Stimulated activated CD4-positive, alpha-beta T cell treated with anti-CD3 and anti-CD28 coated beads, Interleukin-1b, Interleukin-23, amount 100 ng/mL, for 48 hours (primary cell): ENCODE measurements at places on chromosomes 16 and 17.

- DNase-seq = no peak
Measured at GRCh38 chr16:56558024-56558747, 6.7 kb upstream of the MT4 start.

DNA sequence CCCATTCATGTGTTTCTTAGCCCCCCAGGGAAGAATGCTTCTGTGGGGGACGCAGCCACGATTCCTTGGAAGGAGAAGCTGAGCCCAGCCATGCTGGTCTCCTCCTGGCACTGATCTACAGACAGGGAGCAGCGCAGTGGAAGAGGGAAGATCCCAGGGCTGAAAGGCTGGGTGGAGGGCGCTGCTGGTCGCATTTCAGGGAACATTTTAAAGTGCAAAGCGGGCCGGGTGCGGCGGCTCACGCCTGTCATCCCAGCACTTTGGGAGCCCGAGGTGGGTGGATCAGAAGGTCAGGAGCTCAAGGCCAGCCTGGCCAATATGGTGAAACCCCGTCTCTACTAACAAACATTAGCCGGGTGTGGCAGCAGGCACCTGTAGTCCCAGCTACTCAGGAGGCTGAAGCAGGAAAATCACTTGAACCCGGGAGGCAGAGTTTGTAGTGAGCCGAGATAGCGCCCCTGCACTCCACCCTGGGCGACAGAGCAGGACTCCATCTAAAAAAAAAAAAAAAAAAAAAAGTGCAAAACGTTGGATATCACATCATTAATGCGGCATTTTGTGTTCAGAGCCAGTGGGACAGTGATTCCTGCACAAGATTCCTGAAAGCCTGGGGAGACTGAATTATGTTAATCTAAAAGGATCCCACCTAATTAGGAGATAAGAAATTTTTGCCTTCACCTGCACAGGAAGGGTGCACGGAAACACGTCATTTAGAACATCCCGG lies 558 bp upstream of the CHMP6 start:
- no peak for DNase-seq

DNA sequence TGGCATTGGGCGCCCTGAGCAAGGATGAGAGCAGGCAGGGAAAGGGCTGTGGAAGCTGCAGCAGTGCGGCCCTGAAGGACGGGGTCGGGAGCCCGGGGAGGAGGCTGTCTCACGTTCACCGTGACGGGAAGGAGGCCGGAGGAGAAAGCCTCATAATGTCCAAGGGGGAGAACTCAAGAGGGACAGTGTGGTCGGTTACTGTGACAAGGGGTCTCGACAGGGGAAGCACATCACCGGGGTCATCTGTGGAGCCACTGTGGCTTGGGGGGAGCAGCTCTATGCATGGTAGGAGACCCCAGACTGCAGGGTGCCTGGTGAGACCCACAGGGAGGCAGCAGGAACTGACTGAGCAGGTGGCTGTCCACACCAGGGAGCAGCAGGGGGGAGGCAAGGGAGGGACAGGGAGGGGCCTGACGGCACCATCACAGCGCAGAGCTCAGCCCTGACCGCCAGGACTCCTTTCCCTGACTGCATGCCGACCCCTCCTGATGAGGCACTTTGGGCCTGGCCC lies 154.6 kb upstream of the CHMP6 start:
- no peak for DNase-seq

DNA sequence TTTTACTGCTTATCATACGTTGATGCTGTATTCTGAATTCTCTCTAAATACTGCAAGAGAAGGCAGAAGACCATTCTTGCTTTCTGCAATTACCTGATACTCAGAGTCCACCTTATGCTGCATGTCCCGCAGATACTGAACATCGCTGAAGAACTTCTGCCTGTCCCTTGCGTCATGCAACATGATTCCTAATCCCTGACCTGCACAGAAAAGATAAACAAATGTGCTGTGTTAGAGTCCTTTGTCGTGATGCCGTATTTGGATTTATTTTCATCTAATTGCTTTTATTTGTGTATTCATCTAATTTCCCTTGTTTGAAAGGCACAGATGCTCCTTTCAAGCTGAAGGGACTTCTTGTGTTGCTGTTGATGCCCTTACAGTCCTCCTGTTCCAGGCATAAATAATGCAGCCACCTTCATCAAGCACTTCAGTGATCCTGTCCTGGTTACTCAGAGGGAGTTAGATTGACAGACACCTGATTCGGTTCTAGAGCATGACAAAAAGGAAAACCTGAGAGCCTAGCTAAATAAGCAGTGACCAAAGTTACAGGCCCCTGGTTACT lies 6.5 kb downstream of the MARCHF10 start:
- no peak for DNase-seq

DNA sequence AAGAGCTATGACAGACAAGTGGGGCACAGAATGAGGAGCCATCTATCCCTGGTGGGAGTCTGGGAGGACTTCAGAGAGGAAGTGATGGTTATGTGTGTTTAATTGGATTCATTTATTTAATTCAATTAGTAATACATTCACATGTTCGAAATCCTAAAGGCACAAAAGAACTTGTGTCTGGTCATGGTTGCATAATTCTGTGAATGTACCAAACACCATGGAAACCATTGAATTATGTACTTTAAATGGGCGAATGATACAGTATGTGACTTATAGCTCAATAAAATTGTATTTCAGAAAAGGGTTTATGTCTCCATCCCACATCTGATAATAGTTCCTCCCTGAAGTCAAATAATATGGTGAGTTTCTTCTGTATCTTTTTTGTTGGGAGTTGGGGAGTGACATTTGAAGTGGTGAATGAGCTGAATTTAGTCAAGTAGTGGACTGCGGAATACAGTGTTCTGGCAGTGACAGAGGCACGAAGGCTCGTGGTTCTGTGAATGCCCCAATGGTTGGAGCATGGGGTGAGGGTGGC lies 19.8 kb upstream of the G6PC1 start:
- DNase-seq = no peak

DNA sequence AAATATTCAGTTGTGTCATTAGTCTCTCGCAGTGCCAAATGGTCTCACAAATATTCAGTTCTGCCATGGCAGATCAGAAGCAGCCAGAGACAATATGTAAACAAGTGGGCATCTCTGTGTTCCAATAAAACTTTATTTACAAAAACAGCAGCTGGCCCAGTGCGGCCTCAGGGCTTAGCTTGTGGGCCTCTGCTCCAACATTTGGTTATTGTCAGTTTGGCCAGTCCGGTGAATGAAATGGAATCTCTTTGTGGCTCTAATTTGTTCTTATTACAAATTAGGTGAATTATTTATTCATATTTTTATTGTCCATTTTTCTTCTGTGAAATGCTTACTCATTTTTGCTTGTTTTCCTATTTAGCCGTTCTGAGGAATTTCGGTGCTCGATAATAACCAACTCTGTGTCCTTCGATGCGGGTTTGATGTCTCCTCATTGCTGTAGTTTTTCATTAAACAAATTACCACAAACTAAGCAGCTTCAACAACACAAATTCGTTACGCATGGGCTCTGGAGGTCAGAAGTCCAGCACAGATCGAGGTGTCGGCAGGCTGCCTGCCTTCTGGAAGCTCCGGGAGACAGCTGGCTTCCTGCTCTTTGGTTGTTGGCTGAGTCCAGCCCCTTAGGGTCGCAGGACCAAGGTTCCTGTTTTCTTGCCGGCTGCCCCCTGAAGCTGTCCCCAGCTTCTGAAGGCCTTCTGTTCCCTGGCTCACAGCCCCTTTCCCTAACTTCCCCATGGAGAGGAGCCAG lies 4.1 kb upstream of the SLC38A10 start:
- DNase-seq = no peak

DNA sequence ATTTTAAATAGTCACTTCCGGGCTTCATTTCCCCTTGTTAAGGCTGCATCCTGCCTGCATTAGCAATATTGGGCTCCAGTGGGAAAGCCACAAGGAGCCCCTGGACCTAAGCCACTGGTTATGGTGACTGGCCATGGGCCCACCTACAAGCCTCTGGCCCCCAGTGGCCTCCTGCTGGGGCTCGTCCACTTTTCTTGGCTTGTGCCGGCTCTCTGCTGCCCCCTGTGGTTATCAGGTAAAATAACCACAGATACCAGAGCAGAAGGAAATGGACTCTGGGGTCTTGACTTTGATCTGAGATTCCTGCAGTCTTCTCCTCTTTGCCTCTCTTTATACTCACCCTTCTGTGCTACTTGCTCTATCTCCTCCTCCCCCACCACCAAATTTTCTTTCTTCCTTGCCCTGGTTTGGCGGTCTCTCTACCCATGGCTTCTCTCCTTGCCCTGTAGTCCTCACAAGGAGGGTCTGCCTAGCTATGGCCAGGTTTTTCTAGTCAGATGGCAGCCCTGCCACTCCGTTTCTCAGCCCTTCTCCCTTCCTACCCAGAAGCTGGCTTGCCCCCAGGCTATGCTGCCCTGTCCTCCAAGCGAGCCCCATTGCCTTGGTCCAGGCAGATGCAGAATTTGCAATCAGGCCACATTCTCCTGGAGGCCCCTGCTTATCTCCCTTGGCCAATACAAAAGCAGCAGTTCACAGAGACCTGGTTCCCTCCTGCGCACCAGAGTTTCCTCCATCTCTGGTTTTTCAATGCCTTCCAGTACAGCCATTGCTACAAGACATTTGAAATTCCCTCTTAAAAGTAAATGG lies 82.9 kb upstream of the RCVRN start:
- DNase-seq = peak; percentile 8

- peak; percentile 15 for DNase-seq
Measured at GRCh38 chr16:46884513-46885293, 541 bp downstream of the GPT2 start.

DNA sequence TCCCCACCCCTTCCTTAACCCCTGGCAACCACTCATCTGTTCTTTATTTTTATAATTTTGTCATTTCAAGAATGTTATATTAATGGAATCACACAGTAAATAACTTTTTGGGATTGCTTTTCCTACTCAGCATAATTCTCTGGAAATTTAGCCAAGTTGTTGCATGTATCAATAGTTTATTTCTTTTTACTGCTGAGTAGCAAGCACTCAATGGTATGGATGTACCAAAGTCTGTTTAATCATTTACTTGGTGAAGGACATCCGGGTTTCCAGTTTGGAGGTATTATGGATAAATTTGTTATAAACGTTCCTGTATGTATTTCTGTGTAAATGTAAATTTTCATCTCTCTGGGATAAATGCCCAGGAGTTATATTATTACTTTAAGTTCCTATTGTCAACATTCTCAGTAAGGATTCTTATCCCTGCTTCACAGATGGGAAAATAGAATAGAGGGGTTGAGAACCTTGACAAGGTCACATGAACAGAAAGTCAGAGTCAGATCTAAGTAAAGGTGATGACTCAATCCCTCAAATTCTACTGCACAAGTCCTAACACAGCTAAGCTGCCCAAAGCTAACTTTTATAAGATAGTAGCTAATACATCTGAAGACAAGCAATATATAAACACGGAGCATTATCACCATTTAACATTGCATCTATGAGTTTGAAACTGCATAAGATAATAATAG lies 62.4 kb upstream of the MTMR4 start:
- no peak for DNase-seq

DNA sequence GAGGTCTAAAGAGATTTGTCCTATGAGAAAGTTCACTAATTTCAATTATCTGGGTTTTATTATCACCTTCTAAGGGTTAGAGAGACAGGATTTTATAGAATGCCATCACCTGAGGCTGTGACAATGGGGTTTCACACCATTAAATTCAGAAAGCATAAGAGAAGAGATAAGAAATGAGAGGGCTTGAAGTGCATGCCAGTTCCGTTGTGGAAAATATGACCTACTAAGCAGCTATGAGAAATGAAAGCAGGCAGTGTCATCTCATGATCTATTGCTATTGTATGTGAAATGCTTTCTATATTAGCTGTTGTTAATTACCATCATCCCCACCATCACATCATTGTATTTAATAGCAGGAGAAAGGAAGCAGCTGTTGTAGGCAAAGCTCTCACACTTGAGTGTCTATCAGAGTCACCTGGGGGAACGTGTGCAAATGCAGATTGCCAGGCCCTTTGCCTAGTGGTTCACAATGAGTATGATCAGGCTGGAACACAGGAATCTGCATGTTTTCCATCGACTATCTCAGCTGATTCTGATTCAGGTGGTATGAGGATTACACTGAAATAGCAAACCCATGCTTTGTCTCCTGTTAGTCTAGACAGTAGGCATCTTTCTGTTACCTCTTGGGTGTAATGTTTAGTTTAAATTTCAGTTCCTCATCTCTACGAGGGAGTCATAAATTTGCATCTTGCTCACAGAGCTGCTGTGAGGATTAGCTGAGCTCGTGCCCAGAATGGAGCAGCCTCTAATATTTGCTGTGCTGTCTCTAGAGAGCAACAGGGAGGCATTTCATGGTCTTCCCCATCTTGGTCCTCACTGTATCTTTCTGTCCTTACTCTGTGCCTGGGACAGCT lies 256.4 kb downstream of the CDH13 start:
- no peak for DNase-seq

- DNase-seq = peak; percentile 58
Measured at GRCh38 chr17:29566473-29567303, at the start of gene ABHD15. TSS of gene ABHD15 (minus strand) at chr17:29567037. CDS start at chr17:29566966, 71 bp downstream.

- DNase-seq = no peak
Measured at GRCh38 chr17:40366861-40367518, 2.5 kb upstream of the GJD3 start.

DNA sequence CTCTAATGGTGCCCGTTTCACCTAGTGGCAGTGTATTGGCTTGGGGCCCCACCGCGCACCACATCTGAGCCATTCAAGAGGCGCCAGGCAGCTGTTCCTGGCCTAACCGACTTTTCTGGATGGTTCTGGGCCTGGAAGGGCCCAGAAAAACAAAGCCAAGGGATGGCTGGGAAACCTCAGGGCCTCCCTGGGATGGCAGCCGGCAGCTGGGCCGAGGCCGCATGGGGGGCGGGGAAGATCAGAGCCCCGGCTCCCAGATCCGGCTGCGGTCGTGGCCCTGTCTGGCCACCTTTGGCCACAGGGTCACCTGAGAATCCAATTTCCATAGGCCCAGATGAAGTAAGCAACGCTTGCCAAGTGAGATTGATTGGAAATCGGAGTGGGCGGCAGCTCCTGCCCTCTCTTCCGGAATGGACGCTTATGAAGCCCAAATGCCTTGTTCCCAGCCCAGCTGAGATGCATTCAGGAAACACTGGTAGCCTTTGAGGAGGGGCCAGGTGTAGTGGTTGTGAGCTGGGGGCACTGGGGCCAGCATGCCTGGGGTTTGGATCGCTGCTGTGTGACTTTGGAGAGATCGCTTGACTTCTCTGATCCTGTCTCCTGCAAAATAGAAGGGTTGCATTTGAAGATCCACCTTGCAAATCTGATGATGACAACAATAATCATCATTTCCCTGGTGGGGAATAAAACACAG lies 163.8 kb upstream of the GSE1 start:
- DNase-seq = no peak

GRCh38 chr17:573036-573435 lies 141.6 kb downstream of the VPS53 start:
- DNase-seq = no peak

DNA sequence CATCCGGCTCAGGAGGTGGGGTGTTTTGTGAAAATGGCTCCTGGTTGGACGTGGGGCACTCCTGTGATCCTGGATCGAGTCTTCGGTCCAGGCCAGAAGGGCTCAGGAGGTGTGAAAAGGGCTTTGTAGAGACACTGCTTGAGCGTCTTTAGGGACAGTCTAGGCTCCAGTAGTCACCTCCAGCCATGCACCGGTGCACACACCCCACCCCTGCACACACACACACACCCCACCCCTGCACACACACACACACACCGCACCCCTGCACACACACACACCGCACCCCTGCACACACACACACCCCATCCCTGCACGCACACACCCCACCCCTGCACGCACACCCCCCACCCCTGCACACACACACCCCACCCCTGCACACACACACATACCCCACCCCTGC lies 19.1 kb downstream of the CHMP1A start:
- DNase-seq = no peak

GRCh38 chr17:2214047-2214928 lies 89.3 kb downstream of the SMG6 start:
- DNase-seq = peak; percentile 69

GRCh38 chr16:79640513-79641360 lies 40.2 kb upstream of the MAF start:
- no peak for DNase-seq

- DNase-seq = no peak
Measured at GRCh38 chr17:49438436-49439278, 24.0 kb upstream of the PHB1 start.
